NCI-H774 (cell line): ENCODE measurements at places on chromosomes 12 and 14.

GRCh38 chr12:47715877-47716548 lies 9.3 kb downstream of the ENDOU start:
- no peak for DNase-seq

DNA sequence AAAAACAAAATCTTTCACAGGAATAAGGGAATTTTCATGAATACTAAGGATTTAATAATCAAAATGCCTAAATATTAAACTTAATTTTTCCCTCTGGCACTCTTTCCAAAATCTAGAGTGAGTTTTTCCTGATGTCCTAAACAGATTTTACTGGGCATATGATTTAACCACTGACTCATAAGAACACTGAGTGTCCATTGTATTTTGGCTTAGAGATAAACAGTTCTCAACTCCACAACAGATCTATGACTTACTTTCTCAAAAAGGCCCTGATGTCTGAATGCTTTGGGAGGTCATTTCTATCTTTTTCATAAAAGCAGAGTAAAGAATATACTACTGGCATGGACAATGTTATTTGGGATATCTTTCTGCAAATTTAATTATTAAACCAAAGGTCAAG lies 15.0 kb downstream of the TMBIM4 start:
- no peak for DNase-seq

DNA sequence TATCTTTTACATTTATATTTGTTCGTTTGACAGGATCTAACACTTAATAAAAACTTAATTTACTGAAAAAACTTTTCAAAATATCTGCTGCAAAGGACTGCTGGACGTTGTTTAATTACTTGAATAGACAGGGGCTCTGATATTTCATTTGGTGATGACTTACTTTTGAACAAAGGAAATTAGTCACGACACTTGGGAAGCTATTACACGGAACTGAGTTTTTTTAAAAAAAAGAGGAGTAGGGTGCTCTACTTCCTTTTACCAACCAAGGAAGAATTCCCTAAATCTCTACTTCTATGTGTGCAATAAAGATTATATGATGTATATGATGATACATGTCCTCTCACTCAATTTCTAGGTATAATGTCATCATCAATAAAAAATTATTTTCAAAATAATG lies 4.7 kb downstream of the FGD6 start:
- no peak for DNase-seq

DNA sequence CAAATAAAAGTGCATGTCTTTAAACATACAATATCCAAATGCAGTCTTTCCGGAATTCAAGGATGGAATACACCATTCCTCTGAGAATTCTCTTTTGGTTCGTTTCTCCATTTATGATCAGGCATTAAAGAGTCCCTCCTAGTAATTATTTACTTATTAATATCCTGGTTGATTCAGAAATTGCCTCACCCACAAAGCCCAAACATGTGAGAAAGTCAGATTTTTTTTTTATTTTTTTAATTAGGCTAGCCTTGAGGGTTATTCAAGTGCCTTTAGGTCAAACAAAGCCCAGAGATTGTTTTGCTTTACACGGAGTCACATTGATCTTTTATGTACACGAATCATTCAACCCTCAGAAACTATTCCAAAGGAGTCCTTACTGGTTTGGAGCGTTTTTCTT lies 6.4 kb upstream of the TSPAN8 start:
- DNase-seq: no peak

- DNase-seq: no peak
These were observed 453.6 kb downstream of the NELL2 start for GRCh38 chr12:44422559-44422958.

DNA sequence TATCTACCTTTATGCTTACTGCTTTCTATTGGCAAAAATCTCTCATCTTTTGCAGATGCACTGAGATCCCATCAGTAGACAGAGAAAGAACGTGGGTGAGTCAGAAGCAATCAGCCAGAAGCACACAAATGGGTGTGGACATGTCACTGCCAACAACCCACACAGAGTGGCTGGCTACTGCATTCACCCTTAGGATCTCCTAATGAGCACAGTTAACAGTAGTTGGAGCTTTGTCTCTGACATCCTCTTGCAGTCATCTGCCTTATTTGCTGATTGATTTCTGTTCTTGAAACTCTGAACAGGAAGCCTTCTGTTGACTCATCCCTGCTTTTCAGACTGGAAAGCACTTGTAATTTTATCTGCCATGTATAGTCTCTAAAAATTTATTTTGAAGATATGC lies 117.2 kb downstream of the RGS6 start:
- DNase-seq: no peak

DNA sequence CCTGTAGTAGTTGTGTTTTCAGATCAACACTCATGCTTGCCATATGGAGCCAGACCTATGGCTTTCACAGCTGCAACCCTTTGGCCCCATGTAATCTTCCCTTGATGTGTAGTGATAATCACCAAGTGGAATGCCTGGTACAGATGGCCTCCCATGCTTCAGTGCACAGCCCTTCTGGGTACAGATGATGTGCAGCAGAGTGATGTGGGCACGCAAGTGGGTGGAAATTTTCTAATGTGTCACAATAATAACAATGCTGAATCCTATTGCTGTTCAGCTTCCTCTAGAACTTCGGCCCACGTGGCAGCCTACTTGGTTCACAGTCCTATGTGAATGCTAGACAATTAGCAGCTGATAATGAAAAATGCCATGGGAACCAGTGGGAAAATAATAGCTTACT lies 188.1 kb downstream of the SNAPC1 start:
- DNase-seq: no peak
